Stimulated activated CD8-positive, alpha-beta memory T cell treated with anti-CD3 and anti-CD28 coated beads, Interleukin-15, amount 100 ng/mL, for 24 hours (primary cell): ENCODE measurements at places on chromosomes 2 and 18.

DNA sequence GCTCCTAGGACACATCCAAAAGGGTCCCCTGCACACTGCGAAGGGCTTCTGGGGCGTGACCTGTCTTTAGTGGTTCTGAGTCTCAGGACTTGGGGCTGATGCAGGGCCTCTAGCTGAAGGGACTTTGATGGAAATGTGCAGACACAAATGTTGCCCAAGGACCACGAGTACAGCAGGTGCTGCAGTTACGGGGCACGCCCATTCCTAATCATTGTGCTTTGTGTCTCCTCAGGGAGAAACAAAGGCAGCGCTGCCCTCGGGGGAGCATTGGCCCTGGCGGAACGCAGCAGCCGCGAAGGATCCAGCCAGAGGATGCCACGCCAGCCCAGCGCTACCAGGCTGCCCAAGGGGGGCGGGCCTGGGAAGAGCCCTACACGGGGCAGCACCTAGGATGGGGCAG, 8.0 kb downstream of the TUBA3E start:
- no peak for DNase-seq

GRCh38 chr2:11411768-11412448, 54.1 kb downstream of the E2F6 start:
- no peak for DNase-seq

GRCh38 chr2:176268976-176269318, 295 bp upstream of the MTX2 start:
- DNase-seq = no peak

DNA sequence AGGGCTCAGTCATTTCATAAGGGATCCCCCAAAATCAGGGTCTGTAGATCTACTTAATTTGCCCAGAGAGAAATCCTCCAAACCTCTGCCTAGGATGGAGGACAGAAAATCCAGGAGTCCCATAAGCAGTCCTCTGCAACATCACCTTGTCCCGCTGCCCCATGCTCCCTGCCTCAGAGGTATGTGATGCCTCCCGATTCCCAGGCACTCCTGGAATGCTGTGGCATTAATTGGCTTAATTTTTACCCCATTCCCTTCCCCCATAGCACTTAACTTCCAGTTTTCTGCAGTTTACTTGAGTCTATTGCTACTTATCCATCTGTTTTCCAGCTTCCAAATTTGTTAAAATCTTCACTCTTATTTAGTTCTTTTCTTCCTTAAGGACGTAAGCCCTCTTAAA, 91.6 kb upstream of the TSPYL6 start:
- DNase-seq = no peak

DNA sequence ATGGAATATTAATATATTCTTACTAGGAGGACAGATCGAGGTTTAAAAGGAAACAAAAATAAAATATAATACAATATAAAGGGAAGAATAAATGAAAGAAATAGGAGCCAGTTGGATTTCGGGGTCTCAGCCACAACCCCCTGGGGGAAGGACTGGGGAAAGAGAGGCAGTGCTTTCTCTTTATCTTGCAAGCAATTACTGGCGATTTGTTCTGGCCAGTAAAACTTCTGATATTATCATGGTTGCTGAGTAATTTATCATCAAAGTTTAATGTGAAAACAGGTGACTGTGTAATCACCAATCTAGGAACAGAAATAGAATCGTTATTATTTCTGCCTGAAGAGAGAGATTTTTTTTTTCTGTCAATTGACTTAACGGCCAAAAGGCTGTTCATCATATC, 917.7 kb upstream of the CELF4 start:
- DNase-seq = no peak

GRCh38 chr2:138490673-138491494, 10.7 kb upstream of the SPOPL start:
- DNase-seq = no peak

- no peak for DNase-seq
These were observed 83.8 kb downstream of the LONRF2 start for GRCh38 chr2:100238471-100238870.

GRCh38 chr2:226652369-226652768, 147.3 kb downstream of the IRS1 start:
- no peak for DNase-seq

- no peak for DNase-seq
These were observed 10.5 kb upstream of the CDK15 start for GRCh38 chr2:201795607-201796477.

DNA sequence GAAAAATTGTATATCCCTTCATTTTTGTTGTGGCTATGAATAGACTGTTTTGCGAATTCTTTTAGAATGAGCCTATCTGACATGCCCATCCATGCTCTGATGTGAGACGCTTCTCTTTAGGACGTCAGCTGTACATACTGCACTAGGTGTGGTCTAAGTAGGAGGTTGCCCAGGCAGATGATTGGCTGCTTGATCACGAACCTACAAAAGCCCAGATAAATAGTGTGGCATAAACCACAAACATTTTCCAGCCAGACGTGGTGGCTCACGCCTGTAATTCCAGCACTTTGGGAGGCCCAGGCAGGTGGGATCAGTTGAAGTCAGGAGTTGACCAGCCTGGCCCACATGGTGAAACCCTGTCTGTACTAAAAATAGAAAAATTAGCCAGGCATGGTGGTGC, 251.8 kb downstream of the AGAP1 start:
- no peak for DNase-seq

DNA sequence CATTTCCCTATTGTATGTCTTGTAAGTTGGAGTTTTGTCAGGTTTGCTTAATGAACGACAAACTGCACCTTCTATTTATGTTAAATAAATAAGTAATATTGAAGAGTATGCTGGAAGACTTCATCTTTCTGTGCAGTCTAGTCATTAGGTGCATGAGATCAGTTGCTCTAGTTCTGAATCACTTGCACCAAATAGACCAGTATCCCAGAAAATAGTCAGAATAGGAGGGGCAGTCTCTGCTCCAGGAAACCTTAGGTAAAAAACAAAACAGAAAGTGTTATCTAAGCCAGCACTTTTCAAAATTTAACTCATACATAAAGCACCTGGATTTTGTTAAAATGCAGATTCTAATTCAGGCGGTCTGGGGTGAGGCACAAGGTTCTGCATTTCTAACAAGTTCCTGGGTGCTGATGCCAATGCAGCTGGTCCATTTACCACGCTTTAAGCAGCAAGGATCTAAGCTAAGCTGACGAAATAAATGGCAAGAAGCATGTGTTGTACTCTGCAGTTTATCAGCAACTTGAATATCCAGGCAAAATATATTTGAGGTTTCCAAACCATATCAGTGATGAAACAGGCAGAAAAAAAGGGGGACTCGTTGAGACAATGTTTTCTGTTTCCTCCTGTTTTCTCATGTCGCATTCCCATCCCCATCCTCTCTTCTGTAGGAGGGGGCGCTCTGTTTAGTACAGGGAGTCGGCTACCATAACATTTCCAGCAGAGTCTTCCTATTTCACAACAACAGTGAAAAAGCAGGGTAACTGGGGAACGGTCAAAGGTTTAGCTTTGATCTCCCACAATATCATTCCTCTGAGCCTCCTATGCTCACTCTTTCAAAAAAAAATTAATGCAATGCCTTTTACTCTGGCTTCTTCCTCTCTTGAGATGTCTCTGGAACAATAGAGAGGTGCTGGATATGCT, 106.4 kb downstream of the MBD2 start:
- DNase-seq = no peak

DNA sequence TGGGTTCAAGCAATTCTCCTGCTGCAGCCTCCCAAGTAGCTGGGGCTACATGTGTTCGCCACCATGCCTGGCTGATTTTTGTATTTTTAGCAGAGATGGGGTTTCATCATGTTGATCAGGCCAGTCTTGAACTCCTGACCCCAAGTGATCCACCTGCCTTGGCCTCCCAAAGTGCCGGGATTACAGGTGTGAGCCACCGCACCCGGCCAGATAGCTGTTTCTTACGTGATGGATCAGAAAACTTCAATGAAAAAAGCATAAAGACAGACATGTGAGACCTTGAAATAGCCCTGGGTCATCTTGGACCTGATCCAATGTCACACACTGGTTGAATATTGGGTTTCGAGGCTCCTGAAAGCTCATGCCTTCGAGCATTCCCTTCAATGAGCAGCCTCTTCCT, 66.7 kb upstream of the RTN4 start:
- no peak for DNase-seq
